Muscle of leg (tissue), 16 donors: ENCODE measurements at places on chromosomes 6 and 20. TPM values are rescaled to one million over a fixed set of nuclear protein-coding genes. Genes with fewer than 3 reads are reported as not detected.

- no peak overlapping the region for H3K27ac ChIP-seq
- no peaks in the 10 kb centered on the region for H3K27me3 ChIP-seq
- no peak overlapping the region for H3K4me3 ChIP-seq
These were observed 13.2 kb downstream of the LCA5 start for GRCh38 chr6:79524065-79524464.

DNA sequence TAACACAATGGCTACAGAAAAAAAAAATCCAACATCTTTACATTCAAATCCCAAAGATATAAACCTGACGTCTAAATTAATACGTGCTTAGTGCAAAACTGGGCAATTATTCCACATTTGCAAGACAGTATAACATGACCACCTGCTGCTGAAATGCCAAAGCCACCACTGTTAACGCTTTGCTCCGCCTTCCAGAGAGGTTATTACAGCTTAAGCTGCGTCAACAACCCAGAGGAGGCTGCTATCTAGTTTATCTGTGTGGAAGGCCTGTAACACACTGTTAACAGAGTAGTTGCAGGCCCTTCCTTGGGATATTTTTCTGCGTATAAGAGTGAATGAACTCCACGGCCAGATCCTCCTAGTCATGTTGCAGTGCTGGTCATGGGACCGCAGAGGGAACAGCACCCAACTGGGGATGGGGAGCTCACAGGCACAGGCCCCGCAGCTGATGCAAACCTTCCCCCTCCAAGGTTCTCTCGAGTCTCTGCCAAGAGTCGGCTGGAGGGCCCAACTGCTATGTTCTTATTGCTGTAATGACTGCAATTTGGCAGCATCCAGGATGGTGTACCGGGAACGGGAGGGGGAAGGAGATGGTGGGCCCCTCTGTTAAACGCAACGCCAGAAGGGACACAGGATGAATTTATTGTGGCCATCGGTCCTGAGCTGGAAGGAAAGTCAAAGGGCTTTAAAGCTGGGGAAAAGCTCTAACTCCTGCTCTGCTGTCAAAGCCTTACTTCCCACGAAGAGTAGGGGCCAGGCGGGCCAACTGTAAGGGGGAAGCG, 993 bp upstream of the NCOA7 start:
- H3K4me1 ChIP-seq = peaks cover 10% of the 10 kb centered on the region
- no peaks in the 10 kb centered on the region for H3K27me3 ChIP-seq
- peak; percentile 67 for DNase-seq
- H3K27ac ChIP-seq = peak overlapping the region; percentile 98
- H3K4me3 ChIP-seq = peak overlapping the region; percentile 75
- H3K36me3 ChIP-seq = no peaks in the 10 kb centered on the region

DNA sequence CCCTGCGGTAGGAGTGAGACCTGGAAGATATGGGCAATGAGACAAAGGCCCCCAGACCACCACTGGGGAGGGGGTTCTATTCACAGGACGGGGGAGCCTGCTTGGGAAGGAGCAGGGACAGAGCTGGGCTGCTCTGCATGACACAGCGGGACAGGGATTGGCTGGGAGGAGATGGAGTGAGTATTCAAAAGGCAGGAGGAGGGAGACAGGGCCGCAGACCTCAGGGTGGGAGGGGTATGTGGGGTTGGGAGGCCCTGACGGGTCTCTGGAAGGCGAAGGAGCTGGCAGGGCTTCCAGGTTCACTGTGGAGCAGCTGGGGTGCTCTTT, 60.8 kb upstream of the RPS6KA2 start:
- no peak for DNase-seq
- no peak overlapping the region for H3K27ac ChIP-seq
- H3K4me1 ChIP-seq = peaks cover 9% of the 10 kb centered on the region
- no peaks in the 10 kb centered on the region for H3K36me3 ChIP-seq

DNA sequence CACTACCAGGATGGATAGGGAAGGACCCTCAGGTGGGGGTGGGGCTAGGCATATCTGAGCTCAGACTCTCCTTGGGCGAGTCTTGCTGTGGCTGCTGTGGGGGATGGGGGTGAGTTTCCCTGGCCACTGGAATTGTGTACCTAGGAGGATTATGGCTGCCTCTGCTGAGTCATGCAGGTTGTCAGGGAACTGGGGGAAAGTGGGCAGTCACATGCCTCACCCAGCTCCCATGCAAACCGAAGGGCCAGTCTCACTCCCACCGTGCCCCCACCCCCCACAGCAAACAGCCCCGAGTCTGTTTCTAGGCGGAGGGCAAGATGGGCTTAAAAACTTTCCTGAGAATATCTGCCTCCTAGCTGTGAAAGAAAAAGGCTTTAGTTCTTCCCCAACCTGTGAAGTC, 210.3 kb upstream of the FERMT1 start:
- no peaks in the 10 kb centered on the region for H3K36me3 ChIP-seq
- no peaks in the 10 kb centered on the region for H3K27me3 ChIP-seq
- no peak overlapping the region for H3K27ac ChIP-seq
- no peaks in the 10 kb centered on the region for H3K4me1 ChIP-seq
- no peak overlapping the region for H3K4me3 ChIP-seq

DNA sequence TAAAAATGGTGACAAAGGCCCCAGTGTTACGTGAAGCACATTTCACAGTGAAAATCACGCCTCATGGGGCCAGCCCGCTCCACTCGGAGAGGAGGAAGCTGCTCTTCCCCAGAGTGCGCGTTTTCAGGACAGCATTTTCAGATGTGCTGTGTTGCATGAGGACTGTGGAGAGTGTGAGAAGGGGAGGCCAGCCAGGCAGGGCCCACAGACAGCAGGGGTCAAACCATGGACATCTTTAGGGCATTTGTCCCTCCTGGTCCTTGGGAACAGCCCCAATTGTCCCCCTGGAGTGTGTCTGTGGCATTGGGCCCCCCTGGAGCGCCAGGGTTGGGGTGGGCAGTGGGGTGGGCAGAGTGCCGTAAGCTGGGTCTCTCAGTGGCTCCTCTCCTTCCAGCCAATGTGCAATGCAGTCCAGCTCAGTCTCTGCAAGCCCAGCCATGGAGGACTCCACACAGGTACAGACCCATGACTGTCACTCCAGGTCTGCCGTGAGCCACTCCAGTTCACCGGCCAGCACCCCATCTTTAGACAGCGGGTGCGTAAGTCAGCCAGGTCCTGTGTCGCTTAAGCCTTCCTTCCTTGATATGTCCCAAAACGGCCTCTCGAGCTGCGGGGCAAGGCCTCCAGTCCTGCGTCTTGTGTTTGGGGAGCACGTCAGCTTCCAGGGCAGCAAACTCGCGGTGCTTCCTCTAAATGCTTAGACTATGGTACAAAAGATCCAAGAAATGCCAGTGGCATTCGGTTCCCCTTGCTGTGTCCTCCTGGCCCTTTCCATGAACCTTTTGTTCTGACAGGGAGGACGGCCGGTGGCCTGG, 159.3 kb upstream of the AFDN start:
- H3K27ac ChIP-seq = no peak overlapping the region
- H3K4me1 ChIP-seq = peaks cover 24% of the 10 kb centered on the region
- H3K36me3 ChIP-seq = no peaks in the 10 kb centered on the region
- no peak for DNase-seq

DNA sequence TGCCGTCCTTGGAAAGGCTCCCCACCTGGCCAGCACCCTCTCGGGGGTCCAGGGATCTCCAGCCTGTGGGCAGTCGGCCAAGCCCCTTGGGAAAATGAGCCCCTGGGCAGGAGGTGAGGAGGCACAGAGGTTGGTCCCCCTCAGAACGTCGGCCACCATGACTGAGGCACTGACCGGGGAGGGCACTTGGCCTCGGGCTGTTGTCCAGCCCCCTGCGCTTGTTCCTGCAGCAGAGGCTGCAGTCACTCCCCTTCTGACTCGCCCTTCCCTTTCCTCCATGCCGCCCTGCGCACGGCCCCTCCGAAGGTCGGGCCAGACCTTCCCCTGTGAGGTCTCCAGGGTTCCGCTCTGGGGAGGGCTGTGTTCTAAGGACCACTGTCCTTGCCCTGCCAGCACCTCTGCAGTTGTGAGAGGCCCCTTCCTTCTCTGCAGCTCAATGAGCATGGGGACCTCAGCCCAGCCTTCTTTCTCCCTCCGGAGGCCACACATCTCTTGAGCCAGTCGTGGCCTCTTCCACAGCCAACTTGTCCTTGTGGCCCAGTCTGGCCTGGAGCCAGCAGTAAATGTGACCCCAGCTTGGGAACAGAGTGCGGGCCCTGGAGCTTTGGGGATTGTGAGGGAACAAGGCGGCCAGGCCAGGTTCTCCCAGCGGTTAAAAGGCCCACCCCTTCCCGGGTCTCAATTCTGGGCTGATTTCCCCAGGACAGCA, 195.5 kb downstream of the DLL1 start:
- peaks cover 31% of the 10 kb centered on the region for H3K4me1 ChIP-seq
- H3K27me3 ChIP-seq = peaks cover 13% of the 10 kb centered on the region
- DNase-seq = no peak
- H3K27ac ChIP-seq = no peak overlapping the region
- no peak overlapping the region for H3K4me3 ChIP-seq

GRCh38 chr6:132715204-132715603, 1.3 kb upstream of the VNN1 start:
- no peak overlapping the region for H3K27ac ChIP-seq
- H3K4me3 ChIP-seq = no peak overlapping the region
- no peaks in the 10 kb centered on the region for H3K27me3 ChIP-seq
- H3K4me1 ChIP-seq = no peaks in the 10 kb centered on the region

DNA sequence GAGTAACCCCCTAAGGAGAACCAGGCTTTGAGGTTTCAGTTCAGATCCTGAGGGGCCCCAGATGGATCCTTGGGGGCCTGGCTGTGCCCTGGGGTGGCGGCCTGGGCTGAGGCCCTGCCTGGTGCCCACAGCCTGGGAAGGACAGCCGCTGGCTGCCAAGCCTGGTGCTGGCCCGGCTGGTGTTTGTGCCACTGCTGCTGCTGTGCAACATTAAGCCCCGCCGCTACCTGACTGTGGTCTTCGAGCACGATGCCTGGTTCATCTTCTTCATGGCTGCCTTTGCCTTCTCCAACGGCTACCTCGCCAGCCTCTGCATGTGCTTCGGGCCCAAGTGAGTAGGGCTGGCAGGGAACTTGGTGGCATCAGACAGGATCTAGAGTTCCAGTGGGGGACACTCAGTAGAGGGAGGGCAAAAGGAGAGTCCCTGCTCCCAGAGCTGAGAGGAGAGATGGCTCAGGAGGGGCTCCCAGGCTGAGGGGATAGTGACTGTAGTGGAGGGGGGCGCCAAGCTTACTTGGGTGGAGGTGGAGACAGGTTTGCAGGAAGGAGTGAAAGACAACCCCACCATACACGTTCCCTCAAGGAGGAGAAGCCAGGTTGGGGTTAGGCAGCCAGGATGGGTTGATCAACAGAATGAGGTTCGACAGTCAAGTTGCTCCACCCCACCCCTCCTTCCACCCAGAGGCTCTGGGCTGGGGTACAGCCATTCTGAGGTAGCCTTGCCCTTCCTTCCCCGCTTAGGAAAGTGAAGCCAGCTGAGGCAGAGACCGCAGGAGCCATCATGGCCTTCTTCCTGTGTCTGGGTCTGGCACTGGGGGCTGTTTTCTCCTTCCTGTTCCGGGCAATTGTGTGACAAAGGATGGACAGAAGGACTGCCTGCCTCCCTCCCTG, 9.5 kb downstream of the SLC29A1 start:
- H3K27ac ChIP-seq = no peak overlapping the region
- H3K27me3 ChIP-seq = no peaks in the 10 kb centered on the region
- H3K36me3 ChIP-seq = peaks cover 72% of the 10 kb centered on the region
- no peak for DNase-seq
- H3K4me3 ChIP-seq = no peak overlapping the region
- peaks cover 49% of the 10 kb centered on the region for H3K4me1 ChIP-seq

- H3K27ac ChIP-seq = no peak overlapping the region
- no peak overlapping the region for H3K4me3 ChIP-seq
- H3K4me1 ChIP-seq = no peaks in the 10 kb centered on the region
These were observed 384.8 kb downstream of the ADGRB3 start for GRCh38 chr6:69019832-69020231.

DNA sequence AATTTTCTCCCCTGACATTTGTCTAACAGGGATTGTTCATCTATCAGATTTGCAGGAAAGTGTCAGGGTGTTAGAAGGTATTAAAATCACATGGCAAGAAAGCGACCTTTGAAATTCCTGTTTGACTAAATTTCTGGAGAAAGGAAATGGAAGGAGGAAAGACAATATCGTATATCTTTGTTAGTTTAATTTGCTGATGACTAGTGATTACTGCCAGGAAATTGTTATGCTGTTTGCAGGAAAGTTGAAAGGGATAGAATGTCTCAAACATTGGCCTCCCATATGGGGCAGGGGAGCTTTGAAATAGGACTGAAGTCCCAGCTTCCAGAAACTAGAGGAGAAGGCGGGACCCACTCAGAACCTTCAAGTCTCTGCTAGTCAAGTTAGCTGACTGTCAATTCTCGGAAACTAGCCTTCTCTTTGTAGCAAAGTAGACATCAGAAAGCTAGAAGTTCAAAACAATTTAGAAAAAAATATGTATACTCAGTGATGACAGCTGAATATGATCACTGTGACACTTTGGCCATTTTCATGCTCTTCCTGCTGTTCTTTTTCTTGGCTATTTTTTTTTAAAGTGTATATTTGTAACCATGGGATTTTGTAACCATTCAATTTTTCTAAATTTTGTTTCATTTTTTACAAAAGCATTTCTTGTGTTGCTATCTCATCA, 53.4 kb upstream of the RALGAPA2 start:
- H3K27me3 ChIP-seq = no peaks in the 10 kb centered on the region
- H3K4me1 ChIP-seq = no peaks in the 10 kb centered on the region
- H3K4me3 ChIP-seq = no peak overlapping the region

DNA sequence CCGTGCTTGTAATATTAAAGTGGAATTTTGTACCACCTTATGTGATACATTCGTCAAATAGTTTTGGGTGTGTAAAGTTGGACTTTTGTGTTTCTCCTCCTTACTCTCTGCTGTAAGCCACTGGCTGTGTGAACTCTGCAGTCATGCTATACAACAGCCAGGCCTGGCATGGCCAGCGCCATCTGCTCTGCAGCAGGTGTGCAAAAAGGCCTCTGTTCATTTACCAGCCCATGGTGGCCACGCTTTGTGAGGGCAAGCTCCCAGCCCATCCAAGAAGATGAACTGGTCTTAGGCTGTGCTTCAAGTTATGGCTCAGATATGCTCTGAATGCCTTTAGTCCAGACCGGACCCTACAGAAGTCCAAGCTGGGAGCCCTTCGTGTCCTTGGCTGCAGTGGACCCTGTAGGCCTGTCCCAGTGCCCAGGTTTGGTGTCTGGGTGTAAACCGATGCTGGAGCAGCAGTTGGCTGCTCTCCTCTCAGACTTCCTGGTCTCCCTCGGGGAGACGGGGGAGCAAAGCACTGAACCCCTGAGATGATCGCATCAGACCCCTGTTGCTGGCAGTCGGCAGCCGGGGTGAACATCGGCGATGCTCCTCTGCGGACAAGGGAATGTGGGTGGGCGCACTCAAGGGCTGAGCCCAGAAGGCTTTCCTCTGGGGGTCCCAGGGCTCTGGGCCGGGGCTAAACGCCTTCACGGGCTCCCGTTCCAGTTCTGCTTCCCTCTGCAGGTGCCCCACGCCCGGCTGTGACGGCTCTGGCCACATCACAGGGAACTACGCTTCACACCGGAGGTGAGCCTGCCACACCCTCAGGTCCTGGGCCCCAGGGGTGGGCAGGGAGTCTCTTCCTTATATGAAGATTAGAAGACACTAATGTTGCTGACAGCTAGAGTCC, 28.6 kb upstream of the PCMTD2 start:
- peaks cover 55% of the 10 kb centered on the region for H3K4me1 ChIP-seq
- H3K36me3 ChIP-seq = no peaks in the 10 kb centered on the region
- H3K4me3 ChIP-seq = no peak overlapping the region
- H3K27ac ChIP-seq = no peak overlapping the region

SLC17A3 gene
- total RNA-seq = not detected

EYS gene
- total RNA-seq = 1.1 TPM

ELOVL5 gene
- total RNA-seq = 21.5 TPM

SMOC2 gene
- total RNA-seq = 65.4 TPM

PHACTR1 gene
- total RNA-seq = 4.3 TPM

PRDM13 gene
- 0.04 TPM for total RNA-seq

PAK5 gene
- total RNA-seq = 0.04 TPM

CNR1 gene
- total RNA-seq = 0.13 TPM

SLC22A7 gene
- not detected for total RNA-seq

NMBR gene
- 0.09 TPM for total RNA-seq

CALHM4 gene
- not detected for total RNA-seq
